ENCODE measurements at places on chromosomes 6 and 20. TPM values are rescaled to one million over a fixed set of nuclear protein-coding genes. Genes with fewer than 3 reads are reported as not detected.

Gene BHLHE23
- not detected for total RNA-seq

Gene FARS2
- total RNA-seq = 19.6 TPM

Gene SAMD5
- 11.8 TPM for total RNA-seq

Gene ZNF217
- total RNA-seq = 4.1 TPM

Gene SMPDL3A
- 13.0 TPM for total RNA-seq

Gene ZSCAN9
- total RNA-seq = 45.7 TPM

Gene DOK5
- 236 TPM for total RNA-seq

Gene RSPH3
- total RNA-seq = 6.9 TPM

Gene SLA2
- total RNA-seq = under 0.01 TPM

Gene ECT2L
- total RNA-seq = 0.82 TPM

Gene SLCO4A1
- total RNA-seq = 1.6 TPM

GRCh38 chr20:316316-317068 is 8.9 kb upstream of the SOX12 start:
- no peak for DNase-seq

DNA sequence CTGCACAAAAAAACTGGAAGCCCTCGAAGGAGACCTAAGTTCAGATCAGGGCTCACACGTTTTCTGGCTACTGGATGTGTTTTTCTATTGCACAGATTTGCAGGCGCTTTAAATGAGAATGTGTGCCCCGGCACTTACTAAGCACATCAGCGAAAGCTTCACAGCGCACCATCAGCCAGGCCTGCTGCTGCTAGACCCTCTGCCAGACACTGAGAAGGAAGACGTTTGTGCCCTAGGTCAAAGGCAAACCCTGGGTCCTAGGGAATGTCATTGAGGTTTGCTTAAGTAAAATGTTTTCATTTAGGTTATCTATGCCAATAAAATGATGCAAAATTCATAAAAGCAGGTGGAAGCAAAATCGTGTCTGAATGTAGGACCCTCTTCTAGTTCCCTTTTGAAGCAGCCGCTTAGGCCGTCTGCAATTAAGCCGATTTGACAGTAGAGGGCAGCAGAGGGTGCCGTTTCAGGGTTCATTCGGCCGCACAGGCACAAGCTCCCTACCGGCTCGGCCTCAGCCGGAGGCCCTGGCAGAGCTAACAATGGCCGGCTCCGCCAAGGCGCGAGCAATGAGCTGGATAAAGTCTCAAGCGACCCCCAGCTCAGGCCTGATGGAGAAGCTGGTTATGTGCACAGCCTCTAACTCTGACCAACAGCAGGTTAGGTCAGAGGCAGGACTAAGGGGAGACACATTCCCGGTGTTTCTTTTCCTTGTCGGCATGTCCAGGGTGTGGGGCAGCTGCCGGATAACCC is 107.2 kb upstream of the FOXA2 start:
- DNase-seq = peak; percentile 22

- no peak for DNase-seq
Measured at GRCh38 chr6:33280539-33280938, 3.6 kb downstream of the B3GALT4 start.

- DNase-seq = no peak
Measured at GRCh38 chr6:26295691-26296555, 69.1 kb upstream of the BTN3A2 start.

DNA sequence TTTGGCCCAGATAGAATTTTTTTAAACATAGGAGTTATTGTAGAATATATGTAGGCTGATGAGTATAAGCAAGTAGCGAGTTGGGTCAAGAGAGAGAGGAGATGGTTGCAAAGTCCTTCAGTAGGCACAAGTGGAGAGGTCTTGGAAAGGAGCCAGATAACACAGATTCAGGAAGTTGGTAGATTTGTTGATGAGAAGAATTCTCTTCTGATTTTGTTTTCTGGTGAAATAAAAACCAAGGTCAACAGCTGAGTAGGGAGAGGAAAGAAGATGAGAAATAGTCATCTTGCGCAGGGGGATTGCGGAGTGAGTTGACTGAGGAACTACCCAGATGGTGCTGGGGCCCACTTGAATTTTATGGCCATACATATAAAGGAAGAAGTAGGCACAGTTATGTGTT is 17.4 kb upstream of the CD83 start:
- DNase-seq = no peak

- DNase-seq = peak; percentile 79
Measured at GRCh38 chr6:37624606-37625574, 72.8 kb downstream of the MDGA1 start.

DNA sequence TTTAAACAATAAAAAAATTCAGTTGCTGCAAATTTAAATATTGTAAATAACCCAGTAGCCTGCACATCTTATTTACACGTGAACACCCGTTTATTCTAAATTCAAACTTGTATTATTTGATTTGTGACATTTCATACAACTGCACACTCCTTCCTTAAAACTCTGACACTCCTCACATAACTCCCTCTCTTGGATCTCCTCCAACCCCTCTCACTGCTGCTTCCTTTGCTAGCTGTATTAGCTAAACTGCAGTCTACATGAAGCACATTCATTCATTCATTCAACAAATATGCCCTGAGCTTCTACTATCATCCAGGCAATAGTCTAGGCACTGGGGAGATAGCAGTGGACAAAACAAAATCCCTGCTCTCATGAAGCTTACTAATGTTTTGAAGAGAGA is 47.0 kb downstream of the FBXL4 start:
- DNase-seq = no peak

- DNase-seq = peak; percentile 52
Measured at GRCh38 chr20:1897541-1897940, 2.3 kb downstream of the SIRPA start.

DNA sequence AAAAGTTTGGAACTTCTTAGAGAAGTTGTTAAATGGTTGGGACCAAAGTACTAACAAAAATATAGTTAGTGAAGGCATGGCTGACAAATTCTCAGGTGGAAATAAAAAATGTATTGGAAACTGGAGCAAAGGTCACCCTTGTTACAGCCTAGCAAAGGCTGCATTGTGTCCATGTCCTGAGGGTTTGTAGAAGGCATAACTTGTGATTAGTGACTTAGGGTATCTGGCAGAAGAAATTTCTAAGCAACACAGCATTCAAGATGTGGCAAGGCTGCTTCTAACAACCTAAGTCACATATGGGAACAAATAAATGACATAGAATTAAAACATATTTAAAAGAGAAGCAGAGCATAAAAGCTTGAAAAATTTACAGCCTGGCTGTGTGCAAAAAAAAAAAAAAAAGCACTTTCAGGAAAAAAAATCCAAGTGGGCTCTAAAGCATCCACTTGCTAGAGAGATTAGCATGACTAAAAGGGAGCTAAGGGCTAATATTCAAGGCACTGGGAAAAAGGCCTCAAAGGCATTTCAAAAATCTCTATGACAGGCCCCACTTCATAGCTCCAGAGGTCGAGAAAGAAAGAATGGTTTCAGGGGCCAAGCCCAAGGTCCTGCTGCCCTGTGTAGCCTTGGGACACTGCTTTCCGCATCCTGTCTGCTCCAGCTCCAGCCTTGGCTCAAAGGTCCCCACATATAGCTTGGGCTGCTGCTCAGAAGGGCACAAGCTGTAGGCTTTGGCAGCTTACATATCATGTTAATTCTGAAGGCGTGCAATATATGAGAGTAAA is 453.2 kb upstream of the PTCHD4 start:
- DNase-seq = no peak

- DNase-seq = no peak
Measured at GRCh38 chr20:57712341-57712740, 2.5 kb upstream of the PMEPA1 start.

- DNase-seq = no peak
Measured at GRCh38 chr20:37989601-37990295, 43.5 kb downstream of the TTI1 start.

DNA sequence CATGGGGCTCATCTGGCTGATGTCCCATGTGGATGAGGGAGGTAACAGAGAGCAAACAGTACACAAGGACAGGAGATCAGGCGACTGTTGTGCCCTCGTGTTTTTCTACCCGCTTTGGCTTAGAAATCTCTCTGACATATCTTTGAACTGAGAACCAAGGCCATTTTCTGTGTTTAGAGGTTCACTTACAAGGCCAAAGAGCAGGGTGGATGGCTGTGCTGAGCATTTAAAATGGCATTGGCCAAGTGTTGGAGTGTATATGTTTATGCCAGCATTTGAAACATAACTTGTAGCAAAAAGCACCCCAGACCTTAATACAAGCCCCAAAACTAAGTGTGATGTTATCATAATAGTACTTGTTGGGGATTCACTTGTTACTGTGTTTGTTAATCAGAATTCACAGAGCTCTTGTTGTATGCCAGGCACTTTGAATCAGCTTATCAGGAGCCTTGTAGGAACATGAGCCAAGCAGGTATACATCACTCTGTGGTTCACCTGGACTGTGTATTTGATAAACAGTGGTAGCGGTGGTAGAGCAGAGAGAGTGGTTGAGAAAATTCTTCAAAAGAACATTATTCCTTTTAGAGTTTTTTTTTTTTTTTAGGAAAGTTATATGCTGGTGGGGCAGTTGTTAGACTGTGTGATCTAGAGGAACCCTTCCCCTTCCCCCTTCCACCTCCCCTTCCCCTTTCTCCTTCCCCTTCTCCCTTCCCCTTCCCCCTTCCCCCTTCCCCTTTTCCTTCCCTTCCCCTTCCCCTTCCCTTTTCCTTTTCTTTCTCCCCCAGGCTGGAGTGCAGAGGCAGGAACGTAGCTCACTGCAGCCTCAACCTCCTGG is 71.3 kb downstream of the ATRN start:
- no peak for DNase-seq

GRCh38 chr6:90947184-90948064 is 360.6 kb upstream of the MAP3K7 start:
- no peak for DNase-seq

GRCh38 chr6:134031696-134032255 is 20.6 kb downstream of the SLC2A12 start:
- no peak for DNase-seq

- no peak for DNase-seq
Measured at GRCh38 chr6:83413068-83413467, 17.8 kb downstream of the ME1 start.

- DNase-seq = no peak
Measured at GRCh38 chr20:43744151-43744611, 17.4 kb upstream of the GTSF1L start.

DNA sequence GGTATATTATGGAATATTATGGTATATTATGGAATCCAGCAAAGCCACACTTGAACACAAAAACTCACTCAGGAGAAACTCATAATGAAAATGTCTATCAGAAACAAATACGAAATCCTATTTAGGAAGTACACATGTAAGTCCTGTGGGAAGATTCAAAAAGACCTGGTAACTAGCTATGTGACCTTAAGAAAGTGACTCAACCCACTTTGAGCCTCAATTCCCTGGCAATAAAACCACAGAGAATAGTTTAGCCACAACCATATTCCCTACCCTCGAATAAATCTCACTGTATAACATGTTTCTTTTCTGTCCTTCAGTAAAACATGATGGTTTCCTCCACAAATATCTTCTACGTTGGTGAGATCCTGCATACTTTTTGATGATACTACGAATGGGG is 56.4 kb downstream of the ZMYND8 start:
- DNase-seq = no peak

- DNase-seq = no peak
Measured at GRCh38 chr20:251354-251753, 6.2 kb upstream of the DEFB132 start.

- peak; percentile 22 for DNase-seq
Measured at GRCh38 chr6:162726947-162727321, 632 bp downstream of the PRKN start.

GRCh38 chr20:53888510-53888909 is 181.9 kb downstream of the BCAS1 start:
- DNase-seq = no peak
